Cortex of kidney (tissue), 1 donor: ENCODE measurements at places on chromosomes 1 and 21.

- DNase-seq = no peak
These were observed 674 bp downstream of the PPFIA4 start for GRCh38 chr1:203026666-203027663.

DNA sequence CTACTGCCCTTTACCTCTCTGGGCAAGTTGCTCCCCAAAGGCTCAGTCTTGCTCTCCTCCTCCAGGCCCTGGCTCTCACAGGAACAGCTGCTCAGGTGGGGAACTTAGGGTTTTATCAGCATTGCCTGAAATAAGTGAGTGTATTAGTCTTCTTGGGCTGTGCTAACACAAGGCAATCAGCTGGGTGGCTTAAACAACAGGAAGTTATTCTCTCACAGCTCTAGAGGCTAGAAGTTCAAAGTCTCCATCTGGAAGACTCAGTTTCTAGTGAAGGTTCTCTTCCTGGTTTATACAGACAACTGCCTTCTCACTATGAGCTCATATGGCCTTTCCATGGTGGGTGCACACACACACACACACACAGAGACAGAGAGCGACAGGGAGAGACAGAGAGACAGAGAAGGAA, 2.8 kb upstream of the CD1C start:
- no peak for DNase-seq

GRCh38 chr1:67285780-67286488, 21.7 kb upstream of the IL12RB2 start:
- no peak for DNase-seq

DNA sequence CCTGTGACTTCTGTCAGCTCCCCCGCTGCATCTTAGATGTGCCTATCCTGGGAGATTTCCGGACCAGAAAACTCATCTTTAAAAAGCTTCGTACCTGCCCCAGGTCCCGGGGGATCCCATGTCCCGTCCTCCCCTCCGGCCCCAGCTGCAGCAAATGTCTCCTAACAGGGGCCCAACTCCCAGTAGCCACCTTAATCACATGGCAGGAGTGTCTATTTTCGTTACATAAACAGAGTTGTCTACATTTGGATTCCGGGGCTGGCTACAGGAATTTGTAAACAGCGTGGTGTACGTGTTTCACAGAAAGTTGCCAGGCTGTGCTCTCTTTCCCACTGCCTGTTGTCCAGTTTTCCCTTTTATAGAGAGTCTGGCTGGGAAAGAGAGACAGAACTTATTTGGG, 17.9 kb upstream of the KCNE2 start:
- no peak for DNase-seq

DNA sequence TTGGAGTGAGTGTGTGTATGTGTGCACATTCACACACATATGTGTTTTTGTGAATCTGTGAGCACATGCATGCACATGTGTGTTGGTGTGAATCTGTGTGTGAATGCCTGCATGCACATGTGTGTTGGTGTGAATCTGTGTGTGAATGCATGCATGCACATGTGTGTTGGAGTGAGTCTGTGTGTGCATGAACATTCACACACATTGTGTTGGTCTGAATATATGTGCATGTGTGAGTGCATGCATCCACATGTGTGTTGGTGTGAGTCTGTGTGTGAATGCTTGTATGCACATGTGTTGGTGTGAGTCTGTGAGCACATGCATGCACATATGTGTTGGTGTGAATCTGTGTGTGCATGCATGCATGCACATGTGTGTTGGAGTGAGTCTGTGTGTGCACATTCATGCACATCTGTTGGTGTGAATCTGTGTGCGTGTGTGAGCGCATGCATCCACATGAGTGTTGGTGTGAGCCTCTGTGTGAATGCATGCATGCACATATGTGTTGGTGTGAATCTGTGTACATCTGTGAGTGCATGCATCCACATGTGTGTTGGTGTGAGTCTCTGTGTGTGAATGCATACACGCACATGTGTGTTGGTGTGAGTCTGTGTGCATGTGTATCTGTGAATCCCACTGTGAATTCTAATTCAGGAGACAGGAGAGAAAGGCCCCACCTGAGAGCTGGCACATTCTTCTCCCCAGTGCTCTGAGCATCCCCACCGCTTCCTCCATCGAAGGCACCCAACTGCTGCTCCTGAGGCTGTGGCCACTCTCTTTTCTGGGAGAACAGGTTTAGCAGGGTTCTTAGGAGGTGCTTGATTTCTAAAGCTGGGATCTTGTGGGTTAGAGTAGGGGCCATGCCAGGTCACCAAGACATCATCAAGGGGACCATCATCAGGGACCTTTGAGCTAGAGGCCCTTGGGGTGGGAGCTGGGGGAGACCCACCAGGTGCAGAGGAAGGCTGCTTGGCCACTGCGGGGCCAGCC, 117.5 kb upstream of the ARHGEF16 start:
- no peak for DNase-seq

DNA sequence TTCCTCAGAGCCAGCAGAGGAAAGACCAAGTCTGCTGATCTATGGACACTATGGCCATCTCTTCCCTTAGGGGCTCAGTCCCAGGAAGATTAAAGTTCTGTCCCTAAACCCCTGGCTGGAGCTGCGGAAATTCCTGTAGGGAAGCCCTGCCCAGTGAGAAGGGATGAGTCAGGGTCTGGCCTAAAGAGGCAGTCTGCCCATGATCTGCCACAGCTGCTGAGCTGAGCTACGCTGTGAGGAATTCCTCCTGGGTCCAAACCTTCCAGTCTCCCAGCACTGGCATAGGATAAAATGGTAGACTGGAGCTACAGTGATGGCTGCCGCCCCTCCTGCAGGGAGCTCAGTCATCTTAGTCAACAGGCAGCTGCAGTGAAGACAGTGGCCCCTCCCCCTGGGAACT, 213.7 kb downstream of the BRINP2 start:
- DNase-seq = no peak

- DNase-seq = no peak
These were observed 13.3 kb upstream of the BARHL2 start for GRCh38 chr1:90730243-90731022.

- no peak for DNase-seq
These were observed 119.0 kb downstream of the HIVEP3 start for GRCh38 chr1:41799723-41800122.

DNA sequence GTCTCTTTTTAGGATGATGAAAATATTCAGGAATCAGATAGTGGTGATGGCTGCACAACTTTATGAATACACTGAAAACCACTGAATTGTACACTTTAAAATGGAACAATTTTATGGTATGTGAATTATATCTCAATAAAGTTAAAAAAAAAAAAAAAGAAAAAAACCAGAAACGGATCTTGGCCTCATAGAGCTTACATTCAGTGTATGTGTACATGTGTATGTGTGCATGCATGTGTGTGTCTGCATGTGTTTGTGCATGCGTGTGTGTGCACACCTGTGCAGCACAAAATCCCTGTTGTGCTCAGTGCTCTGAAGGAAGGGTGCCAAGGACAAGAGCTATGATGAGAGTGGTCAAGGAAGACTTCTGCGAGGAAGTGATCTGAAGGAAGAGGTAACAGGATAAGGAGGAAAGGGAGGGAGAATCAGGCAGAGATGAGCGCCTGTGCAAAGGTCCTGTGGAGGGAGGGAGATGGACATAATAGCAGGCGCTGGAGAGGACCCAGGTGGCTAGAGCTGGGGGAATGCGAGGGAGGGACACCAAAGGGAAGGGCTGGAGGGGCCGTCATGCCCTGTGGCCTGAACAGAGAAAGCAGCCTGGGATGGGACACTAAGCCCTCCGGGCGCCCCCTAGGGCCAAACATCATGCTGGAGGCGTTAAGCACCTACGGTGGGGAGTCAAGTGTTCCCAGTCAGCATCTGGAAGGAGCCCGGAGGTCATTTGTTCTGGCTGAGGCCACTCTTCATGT, 25.2 kb downstream of the NKAIN1 start:
- no peak for DNase-seq

- DNase-seq = no peak
These were observed 11.0 kb downstream of the RO60 start for GRCh38 chr1:193070386-193070753.

DNA sequence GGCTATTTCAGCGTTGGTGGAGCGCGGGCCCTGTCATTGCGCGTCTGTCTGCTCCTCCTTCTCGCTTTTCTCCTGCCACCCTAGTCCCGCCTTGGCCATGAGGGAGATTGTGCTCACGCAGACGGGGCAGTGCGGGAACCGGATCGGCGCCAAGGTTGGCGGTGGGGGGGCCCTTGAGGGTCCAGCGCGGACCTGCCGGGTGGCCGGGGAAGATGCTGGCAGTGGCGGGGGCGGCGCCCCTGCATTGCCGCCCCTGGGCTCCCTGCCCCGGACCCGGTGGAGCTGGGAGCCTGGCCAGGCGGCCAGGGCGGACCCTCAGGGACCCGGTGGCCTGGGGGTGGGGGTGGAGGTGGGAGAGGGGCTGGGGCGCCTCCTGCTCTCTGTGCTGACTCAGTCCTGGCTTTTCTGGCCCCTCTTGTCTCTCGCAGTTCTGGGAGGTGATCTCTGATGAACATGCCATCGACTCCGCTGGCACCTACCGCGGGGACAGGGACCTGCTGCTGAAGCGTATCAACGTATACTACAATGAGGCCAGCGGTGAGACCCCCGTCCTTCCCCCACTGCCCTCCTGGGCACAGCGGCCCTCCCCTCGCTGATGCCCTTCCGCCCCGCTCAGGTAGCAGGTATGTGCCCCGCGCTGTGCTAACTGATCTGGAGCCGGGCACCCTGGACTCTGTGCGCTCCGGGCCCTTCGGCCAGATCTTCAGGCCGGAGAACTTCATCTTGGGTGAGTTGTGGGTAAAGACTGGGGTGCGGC, 58.3 kb upstream of the MAP1LC3C start:
- no peak for DNase-seq

- DNase-seq = no peak
These were observed 90.5 kb downstream of the PIK3R3 start for GRCh38 chr1:46041974-46042373.

DNA sequence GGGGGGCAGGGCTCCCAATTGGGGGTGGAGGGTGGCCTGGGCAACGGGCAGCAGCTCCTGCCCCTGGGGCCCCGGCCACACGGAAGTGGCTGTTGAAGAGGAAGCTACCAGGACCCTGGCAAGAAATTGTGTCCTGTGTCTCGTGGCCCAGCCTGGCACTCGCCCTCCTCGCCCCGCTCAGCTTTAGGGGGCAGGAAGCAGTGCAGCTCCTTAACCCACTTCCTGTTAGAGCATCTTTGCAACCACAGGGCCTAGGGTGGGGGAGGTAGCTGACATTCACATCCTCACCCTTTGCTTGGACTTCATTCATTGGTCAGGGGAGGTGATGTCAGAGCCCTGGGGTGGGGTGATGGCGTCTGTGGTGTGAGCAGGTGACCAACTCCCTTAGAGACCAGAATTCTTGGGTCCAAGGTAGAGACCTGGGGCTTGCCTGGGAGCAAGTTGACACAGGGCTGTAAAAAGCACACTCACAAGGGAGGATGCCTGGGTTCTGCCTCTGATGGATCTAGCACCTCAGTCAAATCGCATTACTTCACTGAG, at the start of gene ARHGAP30:
ARHGAP30 (minus strand) TSS at position 161 of the 540 bp plus-strand sequence. CDS start 267 bp downstream, outside the sequence.
- no peak for DNase-seq

DNA sequence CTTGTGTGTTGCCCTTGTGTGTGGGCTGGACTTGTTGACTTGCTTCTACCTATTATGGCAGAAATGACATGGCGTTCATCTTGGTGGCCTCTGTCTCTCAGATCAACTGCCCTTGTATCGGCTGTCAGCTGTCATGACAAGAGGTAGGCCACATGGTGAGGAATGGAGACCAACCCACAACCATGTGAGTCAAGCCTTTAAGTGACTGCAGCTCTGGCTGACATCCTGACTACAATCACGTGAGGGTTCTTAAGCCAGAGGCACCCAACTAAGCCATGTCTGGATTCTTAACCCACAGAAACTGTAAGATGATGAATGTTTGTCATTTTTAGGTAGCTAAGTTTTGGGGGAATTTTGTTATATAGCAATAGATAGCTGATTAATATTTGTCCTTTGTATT, 82.1 kb downstream of the KCND3 start:
- no peak for DNase-seq

- no peak for DNase-seq
These were observed 61.3 kb upstream of the ID3 start for GRCh38 chr1:23620605-23621004.

DNA sequence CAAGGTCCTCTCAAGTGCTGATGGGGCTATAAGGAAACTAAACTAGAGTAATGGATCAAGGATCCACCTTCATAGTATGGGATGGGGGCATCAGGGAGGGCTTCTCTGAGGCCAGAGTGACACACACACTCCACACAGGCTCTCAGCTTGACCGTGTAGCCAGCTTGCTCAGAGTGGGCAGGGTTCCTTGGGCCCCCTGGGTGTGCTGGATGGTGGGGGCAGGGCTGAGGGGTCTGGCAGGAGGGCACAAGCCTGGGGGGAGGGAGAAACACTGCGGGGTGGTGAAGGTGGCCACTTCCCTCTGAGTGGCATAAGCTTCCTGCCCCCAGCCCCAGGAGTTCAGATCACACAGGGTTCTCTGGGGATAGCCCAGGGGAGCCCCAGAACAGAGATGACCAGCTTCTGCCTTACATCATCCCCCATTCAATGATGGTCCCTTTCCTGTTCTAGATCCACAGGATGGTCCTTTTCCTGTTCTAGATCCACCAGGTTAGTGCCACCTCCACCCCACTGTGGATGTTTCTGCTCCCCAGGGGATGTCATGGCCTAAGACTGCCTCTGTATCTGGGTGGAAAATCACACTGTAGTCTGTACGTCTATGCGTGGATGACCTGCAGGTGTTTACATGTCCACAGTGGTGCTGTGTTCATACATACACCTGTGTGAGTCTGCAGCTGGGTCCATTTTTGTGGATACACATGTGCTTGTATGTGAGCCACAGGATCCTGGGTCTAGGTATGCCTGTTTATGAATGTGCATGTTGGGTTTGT, 525.0 kb downstream of the PTPRU start:
- no peak for DNase-seq

DNA sequence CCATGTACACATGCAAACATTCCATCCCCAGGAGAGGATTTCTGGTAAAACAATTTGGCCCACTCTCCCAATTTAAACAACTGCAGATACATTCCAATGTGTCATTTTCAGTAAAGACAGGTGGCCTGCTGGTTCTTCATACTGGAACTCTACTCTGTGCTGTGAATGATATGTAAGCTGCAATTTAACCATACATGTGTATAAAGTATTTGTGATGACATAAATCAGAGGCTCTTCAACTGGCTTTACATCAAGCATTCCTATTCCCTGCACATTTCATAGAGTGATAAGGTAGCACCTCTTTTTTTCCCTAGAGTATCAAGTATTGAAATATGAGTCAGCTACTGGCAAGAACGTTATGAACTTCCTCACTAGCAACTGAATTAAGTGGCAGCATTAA, 649.5 kb upstream of the ADGRL2 start:
- no peak for DNase-seq

DNA sequence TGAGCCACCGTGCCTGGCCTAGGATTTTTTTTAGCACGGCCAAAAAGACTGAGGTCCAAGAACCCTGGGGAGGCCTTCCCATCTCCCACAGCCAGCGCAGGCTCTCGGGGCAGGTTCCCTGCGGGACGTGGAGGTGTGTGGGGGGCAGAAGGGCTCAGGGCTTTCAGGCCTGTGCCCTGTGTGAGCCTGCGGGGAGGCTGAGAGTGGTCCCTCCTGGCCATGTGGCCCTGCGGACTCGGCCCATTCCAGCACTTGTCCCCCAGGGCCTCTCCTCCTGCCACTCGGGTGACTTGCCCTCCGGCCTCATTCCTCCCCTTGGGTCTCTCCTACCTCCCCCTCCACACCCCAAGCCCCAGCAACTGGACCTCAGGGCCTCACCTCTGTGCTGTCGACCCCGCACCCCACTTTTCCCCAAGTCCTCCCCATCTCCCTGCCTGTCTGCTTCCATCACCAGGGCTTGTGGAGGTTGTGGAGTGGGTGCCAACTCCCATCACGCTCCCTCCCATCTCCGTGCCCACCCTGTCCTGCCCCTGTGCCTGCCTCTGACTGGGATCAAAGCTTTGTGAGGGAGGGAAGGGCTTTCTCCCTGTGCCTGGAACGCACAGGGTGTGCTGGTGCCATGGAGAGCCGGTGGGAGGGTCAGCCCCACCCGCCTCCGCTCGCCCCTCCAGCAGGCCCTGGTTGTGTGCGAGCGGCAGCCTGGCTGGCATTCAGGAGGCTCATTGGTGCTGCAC, 32.2 kb upstream of the DIP2A start:
- DNase-seq = no peak
